ENCODE measurements at places on chromosomes 12 and 14. TPM values are rescaled to one million over a fixed set of nuclear protein-coding genes. Genes with fewer than 3 reads are reported as not detected.

The ACOT4 gene
- 0.84 TPM for total RNA-seq

The GNB3 gene
- 5.4 TPM for total RNA-seq

The PAWR gene
- total RNA-seq, result 17.3 TPM

The RAPGEF3 gene
- total RNA-seq, result 37.6 TPM

The RNF31 gene
- total RNA-seq, result 42.8 TPM

The ALG10B gene
- 5.6 TPM for total RNA-seq

The PELI2 gene
- 1.6 TPM for total RNA-seq

The FAM181A gene
- not detected for total RNA-seq

The SAMD15 gene
- 0.77 TPM for total RNA-seq

The KRT73 gene
- total RNA-seq, result not detected

All from left ventricle myocardium superior (tissue), 1 donor.